ENCODE measurements at places on chromosomes 12 and 14. TPM values are rescaled to one million over a fixed set of nuclear protein-coding genes. Genes with fewer than 3 reads are reported as not detected.
A peak's percentile ranks its signal among the peaks of the same experiment; 100 is the strongest.

Gene NEDD1
- total RNA-seq = 19.1 TPM

DNA sequence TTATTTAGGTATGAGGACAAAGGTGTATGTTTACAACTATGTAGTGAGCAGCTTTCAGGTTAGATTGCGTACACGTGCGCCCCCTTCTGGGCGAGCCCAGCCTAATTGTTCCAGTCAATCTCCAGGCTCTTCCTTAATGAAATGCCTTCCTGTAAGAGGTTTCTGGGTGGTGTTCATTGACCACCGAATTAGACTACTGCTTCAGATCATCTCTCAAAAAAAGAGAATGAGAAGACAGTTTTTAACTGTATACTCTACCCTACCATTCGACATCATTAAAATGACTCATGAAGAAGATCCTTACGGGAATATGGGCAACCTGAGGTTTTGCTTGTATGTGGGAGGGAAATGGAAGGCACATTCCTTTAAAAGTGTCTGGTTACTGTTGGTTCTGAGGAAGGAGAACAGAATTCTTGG, 2.1 kb downstream of the LUM start:
- peak; percentile 86 for DNase-seq

GRCh38 chr12:132390287-132391076, 61.1 kb upstream of the GALNT9 start:
- DNase-seq = no peak

Gene NKX2-1
- total RNA-seq = not detected

- no peak for DNase-seq
These were observed 22.6 kb downstream of the INSM2 start for GRCh38 chr14:35556548-35556947.

DNA sequence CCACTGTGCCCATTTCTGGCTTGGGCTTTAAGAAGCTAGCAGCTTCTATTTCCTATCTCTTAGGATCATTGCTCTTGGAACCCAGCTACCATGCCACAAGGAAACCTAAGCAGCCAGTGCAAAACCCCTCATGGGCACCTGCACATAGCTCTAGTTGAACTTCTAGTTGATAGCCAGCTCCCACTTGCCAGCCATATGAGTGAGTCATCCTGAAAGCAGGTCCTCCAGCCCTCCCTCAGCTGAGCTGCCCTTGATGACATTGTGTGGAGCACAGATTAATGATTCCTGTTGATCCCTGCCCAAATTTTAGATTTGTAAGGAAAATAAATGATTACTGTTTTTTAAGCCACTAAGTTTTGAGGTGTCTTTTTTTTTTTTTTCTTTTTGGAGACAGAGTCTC, 234.2 kb upstream of the FBXO33 start:
- no peak for DNase-seq

Gene SERPINA12
- total RNA-seq = not detected

DNA sequence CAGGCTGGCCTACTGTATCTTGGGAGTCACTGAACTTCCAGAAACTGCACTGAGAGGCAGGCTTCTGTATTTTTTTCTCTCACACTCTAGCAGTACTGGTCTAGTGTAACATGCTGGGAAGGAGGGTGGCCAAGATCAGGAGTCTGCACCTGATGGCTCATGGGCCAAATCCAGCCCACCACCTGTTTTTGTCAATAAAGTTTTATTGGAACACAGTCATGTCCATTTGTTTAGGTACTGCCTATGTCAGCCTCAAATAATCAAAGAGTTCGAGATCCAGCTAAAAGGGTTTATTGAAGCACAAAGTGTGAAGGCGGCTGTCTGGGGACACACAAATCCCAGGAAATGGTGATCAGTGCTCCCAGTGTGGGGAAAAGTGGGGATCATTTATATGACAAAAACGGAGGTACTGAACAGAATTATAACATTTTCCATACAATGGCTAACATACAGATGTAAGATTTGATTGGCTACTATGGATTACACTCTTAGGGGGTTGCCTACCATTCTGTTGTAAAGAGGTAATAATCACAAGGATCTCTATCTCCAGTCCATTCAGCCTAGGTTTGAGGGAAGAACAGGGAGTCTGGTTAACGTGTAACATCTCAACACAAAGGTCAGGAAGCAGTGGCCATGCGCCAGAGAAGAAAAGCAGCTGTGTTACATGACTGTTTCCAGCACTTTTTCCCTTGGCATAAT, 12.9 kb downstream of the USP30 start:
- DNase-seq = no peak

Gene CELA1
- total RNA-seq = not detected

DNA sequence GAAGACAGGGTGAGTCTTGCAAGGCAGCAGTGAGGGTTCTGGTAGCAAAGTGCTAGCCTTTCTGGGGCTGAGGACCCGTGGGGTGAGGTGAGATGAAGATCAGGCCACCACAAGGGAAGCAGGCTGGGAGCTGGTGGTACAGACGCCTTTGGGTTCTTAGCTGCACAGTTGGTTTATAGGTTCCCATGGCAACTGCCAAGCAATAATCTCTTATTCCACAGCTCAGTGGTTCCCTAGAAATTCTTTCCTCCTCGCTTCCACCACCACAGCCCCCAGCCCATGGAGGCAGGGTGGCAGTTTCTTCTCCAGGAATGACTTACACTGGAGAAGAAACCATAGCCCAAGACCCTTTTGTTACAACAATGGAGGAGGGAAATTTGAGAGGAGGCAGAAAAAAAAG, 82.1 kb downstream of the CMKLR1 start:
- DNase-seq = no peak

- no peak for DNase-seq
These were observed 513.8 kb upstream of the CCDC196 start for GRCh38 chr14:65972346-65972870.

- DNase-seq = peak; percentile 85
These were observed 1.2 kb upstream of the SH2B3 start for GRCh38 chr12:111404362-111405148.

Gene SIX4
- total RNA-seq = 28.9 TPM

DNA sequence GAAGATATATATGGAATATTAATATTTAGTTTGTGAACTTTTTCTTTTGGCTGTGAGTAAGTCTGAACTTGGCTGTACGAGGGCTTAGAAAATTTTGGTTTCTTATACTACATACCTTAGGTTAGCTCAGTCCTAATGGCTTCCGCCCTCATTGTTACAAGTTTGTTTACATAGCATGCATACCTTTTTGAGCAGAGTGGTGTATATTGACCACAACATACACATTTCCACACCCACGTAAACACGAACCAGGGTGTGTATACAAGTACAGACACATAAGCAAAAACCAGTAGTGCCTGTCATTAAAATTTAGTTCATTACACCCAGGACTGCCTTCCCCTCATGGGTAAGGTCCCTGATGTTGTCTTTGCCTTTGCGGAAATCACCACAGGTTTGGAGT, 230.2 kb upstream of the RGS6 start:
- no peak for DNase-seq

DNA sequence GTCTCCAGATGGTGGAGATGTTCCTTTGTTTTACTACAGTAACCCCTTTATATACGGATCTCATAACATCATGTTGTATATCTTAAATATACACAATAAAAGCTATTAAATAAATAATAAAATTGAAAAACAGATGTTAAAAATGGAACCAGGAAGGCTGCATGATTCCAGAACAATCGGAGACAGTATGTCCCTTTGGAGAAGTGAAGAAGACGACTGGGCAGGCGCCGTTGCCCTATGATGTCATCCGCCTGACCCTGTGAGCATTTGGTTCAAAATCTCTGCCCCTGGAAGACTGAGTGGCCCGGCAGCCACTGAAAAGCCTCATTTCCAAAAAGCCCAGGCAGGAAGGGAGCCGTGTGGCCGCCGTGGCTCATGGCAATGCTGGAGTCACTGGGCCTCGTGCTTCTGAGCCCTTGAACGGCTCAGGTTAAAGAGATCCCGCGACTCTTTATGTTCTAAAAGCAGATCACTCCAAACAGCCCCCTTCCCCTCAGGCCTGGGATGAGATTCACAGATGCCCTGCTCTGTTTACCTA, 30.8 kb downstream of the RIMBP2 start:
- no peak for DNase-seq

- no peak for DNase-seq
These were observed 95.5 kb upstream of the RPL10L start for GRCh38 chr14:46747001-46747652.

DNA sequence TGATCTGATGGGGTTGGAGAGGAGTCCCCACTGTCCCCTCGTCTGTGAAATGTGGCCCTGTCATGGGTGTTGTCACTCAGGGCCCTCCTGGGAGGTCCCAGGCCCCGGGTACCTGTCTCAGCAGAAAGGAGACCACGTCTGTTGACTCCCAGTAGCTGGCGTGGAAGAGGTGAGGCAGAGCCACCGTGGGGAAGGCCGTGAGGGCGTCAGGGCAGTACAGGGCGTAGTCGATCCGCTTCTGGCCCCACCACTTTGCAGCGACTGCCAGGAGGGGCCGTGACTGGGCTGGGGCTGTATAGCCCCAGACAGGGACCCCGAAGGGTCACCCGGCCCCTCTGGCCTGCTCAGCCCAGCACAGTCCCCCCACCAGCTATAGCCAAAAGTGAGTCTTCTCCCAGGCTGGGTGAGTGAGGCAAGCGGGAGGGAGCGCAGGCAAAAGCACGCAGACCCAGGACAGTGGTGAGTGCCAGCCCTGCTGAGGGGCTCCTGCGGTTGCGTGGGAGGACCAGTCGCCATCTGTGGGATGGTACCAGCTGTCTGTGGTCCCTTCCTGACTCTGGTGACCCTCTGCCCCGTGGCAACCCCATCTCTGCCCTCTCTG, 8.2 kb downstream of the ARL6IP4 start:
- DNase-seq = no peak

Gene HOMEZ
- 6.2 TPM for total RNA-seq

Gene SRRM4
- 1.1 TPM for total RNA-seq

DNA sequence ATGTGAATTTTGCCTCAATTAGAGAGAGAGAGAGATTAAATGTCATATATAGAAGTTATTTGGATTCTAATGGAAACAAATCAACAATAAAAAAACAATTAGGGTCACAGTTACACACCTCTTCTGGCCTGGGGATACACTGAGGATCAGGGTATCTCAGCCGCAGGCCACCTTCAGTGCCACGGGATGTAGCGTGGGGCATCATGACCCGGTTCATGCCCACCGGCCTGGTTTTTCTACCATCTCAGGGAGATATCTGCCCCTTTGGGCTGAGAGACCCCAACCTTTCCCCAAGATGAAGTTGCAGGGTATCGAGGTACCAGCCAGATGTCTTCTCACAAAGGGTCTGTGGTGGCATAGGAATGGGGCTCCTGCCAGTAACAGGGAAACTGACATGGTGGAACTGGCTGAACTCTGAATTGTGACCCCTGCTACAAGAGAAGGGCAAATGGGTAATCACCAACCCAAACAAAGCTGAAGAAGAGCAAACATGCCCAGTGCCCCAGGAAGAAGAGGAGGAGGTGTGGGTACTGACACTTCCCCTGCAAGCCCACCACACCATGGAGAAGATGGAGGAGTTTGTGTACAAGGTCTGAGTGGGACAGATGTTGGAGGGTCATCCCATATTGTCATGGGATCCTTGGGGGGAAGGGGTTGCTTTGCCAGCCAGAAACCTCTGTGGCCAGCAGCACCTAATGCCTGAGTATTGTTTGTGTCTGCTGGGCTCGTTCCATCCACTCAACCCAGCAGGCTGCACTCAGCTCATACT, 19.5 kb downstream of the SERPINA3 start:
- DNase-seq = no peak

- no peak for DNase-seq
These were observed 71.7 kb downstream of the ELK3 start for GRCh38 chr12:96265836-96266235.

GRCh38 chr12:496736-497135, 37.0 kb downstream of the B4GALNT3 start:
- DNase-seq = peak; percentile 14

Gene CBX5
- 204 TPM for total RNA-seq

DNA sequence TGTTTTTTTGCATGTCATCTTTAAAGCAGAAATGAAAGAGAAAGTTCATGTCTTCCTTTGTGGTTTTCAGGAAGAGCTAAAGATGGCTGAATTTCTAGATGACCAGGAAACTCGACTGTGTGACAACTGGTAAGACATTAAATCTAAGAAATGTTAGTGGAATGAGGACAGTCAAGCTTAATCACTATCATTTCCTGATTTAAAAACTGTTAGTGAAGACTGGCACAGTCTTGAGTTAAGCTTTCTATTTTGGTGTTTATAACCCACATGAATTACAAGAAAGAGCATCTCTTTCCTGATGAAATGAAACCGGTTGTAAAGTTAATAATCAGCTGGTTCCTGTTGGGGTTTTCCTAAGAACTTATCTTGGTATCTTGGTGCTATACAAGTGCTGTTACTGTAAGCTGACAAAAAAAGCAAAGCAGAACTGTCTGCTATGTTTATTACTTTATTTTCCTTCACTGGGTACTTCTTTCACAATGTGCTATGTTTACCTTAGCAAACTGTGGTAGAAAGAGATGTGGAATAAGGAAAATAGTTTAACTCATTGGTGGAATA, 5.2 kb downstream of the TRAFD1 start:
- no peak for DNase-seq

Gene SLC15A4
- total RNA-seq = 23.0 TPM

- no peak for DNase-seq
These were observed 119.3 kb downstream of the DAD1 start for GRCh38 chr14:22469538-22470303.

- peak; percentile 80 for DNase-seq
These were observed 804 bp downstream of the GAPDH start for GRCh38 chr12:6534945-6535696.

DNA sequence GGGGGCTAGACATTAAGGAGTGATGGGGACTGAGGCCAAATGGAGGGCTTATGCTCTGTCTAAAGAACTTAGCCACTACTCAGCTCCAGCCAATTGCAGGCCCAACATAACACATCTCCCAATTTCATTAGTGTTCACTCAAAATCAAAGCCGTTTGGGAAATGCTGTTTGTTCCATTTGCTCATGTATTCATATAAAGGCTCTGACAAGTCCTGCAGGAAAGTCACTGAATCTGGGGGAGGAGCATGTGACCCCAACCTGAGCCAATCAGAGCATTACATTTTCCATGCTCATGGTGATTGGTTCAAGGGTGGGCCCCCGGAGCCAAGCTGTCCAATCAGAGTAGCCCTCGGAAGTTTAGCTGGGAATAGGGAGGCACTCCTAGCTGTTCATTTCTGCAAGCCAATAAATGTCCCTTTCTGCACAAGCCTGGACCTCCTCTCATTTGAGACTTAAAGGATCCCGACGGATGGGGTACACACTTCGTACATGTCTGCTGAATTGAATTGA, 20.9 kb downstream of the SDSL start:
- no peak for DNase-seq

GRCh38 chr14:83826838-83827237, 1703.1 kb upstream of the FLRT2 start:
- DNase-seq = no peak

- DNase-seq = no peak
These were observed 29.6 kb upstream of the NAP1L1 start for GRCh38 chr12:76113800-76114757.

DNA sequence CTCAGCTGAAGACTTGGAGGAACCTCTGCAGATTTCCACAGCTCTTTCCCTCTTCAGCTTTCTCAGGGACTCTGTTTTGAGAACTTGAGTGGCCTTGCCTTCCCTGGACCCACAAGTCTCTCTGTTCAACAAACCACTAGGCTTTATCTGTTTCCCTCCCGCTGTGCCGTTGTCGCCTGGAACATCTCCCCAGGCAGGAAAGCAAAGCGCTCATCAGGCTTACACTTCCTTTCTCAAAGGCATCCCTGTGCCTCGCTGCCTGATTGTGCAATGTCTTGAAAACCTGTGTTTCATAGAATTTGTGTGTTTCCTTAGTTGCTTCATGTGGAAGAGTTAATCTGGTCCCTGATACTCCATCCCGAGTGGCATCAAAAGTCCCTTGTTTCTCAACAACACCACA, 64.1 kb downstream of the PPM1A start:
- DNase-seq = no peak

All from H9 (cell line).